Muscle of leg (tissue), 16 donors: ENCODE measurements at places on chromosomes 6 and 20.
A peak's percentile ranks its signal among the peaks of the same experiment; 100 is the strongest.

DNA sequence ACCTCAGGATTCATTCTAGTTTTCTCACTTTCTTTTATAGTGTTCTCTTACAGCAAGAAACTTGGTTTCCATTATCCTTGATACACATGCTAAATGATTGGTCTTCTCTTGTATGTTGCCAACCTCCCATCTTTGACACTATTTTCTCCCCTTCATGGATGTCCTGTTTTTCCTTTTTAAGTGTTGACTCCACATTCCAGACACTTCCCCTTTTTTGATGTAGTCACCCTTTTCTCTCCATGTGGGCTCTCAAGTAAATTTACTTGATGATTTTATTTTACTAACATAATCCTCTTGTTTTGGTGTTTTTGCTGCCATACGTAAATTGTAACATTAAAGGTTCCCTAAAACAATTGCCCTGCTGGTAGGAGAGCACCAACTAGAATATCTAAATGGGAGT is 148.1 kb downstream of the ZFAND3 start:
- DNase-seq: no peak

DNA sequence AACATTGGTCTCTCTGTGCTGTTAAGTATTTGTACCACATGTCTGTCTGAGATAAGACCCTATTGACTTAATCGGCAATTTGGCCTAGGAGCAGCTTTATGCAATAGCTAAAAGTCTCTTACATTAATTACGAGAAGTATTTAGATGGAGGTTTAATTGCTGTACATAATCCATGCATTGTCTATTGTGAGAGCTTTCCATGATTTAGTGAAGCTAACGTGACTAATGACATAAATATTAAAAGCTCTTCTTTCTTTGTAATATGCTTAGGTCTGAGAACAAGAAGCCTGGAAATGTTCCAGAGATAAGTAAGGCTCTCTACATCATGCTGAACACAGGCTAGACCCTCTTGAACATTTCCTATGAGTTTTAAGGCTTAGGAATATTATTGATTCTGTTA is 32.7 kb upstream of the FAM83B start:
- DNase-seq: no peak

DNA sequence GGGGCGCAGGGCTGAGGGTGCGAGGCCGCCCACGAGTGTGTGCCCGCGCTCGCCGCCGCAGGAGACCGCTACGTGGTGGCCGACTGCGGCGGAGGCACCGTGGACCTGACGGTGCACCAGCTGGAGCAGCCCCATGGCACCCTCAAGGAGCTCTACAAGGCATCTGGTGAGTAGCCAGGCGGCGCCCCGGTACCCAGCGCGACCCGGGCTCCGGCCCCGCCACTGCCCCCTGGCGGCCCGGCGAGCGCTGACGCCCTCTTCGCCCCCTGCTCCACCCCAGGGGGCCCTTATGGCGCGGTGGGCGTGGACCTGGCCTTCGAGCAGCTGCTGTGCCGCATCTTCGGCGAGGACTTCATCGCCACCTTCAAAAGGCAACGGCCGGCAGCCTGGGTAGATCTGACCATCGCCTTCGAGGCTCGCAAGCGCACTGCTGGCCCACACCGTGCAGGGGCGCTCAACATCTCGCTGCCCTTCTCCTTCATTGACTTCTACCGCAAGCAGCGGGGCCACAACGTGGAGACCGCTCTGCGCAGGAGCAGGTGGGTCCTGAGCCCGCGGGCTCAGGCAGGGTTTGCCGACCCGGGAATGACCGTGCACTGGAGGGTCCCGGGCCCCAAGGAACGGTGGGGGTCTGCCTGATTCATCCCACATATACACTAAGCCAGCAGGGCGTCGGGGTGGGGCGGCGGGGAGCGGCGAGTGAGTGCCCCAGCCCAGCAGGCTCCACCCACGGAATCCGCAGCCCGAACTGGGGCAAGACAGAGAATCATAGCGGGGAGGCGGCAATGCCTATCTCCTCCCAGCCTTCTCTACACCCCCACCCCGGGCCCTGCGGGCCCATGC is 17.4 kb downstream of the HSPA12B start:
- no peak for DNase-seq

GRCh38 chr20:54431156-54431944 is 44.0 kb upstream of the DOK5 start:
- no peak for DNase-seq

- peak; percentile 48 for DNase-seq
Observed at GRCh38 chr6:123804014-123804786, 535 bp downstream of the NKAIN2 start.

DNA sequence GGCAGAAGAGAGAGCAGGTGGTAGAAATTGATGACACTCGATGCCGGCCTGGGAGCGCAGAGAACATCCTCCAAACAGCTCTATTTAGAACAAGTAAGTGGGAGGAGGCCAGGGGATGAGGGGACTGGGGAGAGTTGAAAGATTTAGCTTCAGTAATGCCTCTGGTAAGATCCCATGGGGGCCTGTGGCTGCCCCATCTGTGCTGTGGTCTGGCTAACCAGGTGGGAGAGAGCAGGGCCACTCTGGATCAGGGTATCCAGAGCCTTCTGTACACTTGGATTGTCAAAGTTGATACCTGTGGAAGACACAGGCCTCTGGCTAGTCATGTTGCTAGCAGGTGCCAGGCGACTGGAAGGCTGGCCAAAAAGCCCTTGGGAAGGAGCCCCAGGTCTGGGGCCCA is 27.6 kb downstream of the NCOA5 start:
- DNase-seq: no peak

DNA sequence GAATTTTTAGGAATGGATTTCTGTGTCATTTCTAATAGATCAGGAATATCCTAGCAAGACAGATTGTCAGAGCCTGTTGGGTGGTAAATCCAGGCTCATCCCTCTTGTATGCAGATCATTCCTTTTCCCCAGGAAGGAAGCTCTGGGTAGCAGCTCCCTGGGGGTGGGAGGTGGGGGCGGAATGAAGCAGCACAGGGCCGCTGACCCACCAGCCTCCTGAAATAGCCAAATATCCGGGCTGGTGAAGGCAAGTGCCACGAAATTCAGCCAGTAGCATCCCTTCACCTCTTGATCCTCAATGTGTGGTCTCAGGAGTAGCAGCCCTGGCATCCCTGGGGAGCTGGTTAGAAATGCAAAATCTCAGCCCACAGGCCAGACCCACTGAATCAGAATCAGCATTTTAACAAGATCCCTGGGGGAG is 256.9 kb downstream of the LRFN2 start:
- DNase-seq: no peak

DNA sequence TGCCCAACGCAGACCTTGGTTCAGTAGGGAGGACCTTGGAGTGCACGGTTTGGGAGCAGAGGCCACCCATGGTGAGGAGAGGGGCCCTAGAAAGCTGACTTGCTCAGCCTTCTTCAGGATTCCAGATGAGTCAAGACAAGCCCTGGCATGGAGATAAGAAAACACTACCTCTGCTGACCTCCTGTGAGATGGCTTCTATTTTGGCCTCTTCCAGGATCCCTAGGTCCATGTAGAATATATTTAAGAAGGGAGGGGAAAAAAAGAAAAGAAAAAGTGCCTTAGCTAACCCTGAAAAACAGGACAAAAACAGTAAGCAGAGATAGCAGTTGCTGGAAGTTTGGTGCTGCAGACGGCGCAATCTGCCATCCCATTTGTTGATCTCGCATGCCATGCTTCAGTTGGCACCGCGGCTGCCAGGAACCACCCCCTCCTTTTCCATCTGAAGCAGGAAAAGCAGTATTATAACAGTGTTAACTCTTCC is 100.0 kb downstream of the ARMC2 start:
- peak; percentile 81 for DNase-seq

- DNase-seq: no peak
Observed at GRCh38 chr6:96645106-96645505, 82.2 kb downstream of the FHL5 start.

- no peak for DNase-seq
Observed at GRCh38 chr20:23407781-23408464, 13.4 kb downstream of the NAPB start.

DNA sequence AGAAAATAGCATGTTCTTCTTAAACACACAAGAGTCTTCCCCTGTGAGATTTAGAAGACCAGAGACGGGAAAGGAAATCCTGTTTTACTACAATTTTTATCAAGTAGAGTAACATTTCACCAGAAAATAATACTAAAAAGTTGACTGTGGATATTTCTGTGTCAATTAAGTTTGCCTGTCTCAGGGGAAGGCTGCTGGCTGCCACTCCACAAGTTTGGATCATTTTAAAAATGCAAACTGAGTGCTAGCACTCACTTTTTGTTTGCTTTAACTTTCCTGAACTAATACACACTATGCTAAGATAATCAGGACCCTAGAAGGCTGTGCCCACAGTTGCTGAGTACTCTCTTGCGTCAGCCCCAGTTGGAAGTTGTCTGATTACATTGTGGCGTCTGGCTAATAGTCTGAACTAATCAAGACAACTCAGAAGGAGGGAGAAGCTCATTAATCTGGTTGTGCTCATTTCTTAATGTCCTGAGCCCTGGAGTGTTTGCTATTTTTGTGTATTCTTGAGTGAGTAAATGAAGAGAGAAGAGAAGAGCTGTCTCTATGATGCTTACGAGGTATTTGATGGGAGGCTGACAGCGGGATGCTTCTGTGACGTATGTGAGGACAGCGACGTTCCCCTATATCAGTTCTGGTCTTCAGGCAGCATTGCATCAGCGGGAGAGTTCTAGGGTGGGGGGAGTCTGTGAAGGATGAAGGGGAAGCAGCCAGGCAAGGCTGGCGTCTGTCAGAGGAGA is 664.2 kb downstream of the QKI start:
- peak; percentile 51 for DNase-seq

- no peak for DNase-seq
Observed at GRCh38 chr20:35885212-35885611, 69.1 kb downstream of the SCAND1 start.

GRCh38 chr6:131683479-131683878 is 17.7 kb downstream of the OR2A4 start:
- DNase-seq: no peak

DNA sequence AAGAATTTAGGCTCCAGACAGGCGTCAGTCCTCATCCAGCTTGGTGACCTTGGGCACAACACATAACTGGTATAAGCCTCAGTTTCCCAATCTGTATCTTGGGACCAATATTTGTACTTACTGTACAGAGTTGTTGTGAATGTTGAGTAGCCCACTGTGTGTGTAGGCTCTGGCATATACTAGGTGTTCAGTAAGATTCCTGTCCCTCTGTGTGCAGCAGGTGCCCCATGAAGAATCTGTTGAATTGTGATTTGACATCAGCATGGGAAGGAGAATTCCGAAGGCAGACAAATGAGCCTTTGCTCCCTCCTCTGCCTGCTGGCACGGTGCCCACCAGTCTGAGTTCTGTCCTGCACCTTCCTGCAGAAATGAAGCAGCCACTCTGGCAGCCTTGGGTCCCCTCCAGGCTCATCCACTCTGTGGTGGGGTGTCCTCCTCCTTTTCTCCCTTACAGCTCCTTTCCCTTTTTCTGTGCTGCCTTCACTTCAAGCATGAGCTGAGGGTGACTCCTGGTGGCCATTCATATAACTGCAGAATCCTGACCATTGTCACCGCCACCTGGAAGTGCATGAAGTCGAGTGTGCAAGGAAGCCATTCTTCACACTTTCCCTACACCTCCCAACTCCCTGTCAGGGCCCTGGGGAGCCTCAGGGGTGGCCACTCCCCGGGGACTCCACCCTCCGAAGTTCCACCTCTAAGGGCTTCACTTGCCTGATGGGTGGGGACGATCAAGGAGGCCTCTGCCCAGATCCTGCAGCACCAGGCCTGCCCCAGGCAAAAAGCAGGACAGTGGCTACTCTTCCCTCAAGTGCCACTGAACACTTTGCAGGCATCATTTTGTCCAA is 48.2 kb downstream of the MRPL14 start:
- peak; percentile 86 for DNase-seq

DNA sequence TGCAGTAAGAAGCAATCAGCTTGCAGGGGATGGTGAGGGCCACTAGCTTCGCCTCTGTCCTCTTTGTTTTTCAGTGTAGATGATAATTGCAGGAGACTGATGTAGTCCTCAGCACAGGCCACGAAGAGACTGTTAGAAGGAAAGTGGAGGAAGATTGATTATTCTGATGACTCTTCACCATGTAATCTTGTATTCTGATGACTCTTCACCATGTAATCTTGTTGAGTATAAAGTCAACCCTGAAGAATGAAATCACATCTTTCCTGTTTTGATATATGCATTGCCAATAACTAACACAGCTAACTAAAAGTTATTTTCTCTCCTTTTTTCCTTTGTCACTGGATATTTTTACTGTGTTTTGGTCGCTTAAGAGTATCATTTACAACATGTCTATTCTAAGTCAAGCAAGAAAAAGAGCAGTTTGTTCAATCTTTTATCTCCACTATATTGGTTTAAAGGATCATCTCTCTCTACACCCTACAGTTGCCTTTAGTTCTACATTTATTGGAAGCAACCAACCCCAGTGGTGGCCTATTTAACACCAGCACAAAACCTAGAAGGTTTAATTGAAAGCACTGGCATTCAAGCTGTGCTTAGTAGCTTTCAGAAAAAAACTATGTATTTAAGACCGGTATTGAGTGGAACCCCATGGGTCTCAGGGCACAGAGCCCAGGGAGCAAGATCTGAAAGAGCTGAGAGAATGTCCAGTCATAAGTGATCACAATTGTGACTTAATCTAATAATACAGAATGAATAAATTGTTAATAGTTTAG is 107.2 kb upstream of the BTBD3 start:
- no peak for DNase-seq

DNA sequence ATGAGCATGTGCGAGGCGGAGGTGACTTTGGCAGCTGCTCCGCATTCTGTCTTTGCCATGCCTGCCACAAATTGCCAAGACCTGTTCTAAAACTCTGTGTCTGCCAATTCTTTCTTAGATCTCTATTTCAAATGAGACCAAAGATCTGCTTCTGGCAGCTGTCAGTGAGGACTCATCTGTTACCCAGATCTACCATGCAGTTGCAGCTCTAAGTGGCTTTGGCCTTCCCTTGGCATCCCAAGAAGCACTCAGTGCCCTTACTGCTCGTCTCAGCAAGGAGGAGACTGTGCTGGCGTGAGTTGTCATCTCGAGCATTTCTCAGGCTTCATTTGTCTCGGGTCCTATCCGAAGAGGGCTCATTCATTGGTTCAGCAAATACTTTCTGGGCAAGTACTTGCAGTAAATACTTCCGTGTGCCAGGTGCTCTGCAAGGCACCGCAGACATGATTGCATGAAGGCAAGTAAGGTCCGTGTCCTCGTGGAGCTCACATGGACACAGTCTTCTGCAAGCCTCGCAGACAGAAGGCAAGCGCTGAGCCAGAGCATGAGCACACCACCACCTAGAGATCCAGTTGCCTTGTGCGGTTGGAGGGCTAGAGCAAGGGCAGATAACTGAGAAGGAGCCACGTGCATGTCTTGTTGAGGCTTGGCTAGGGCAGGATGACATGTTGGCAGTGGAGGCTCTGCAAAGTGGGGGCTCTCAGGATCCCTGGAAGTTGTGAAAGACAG is 19.7 kb upstream of the MROH8 start:
- DNase-seq: no peak

- no peak for DNase-seq
Observed at GRCh38 chr6:56346958-56347357, 99.6 kb upstream of the COL21A1 start.

DNA sequence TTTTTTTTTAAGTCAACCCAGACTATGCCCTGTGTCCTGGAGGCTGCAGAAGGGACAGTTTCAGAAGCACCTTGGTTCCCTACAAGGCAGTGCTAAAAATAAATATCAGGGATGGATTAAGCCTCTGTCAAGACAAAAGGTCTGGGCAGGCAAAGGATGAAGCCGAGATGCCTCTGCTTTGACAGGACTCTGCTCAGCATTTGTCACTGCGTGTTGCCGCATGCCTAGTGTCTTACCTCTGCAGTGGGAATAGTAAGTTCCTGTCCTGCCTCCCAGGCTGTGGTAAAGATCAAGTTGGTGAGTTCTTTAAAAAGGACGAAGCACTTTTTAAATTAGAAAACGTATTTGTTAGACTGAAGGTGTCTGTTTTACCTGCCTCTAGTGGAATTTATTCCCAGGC is 15.1 kb downstream of the AAR2 start:
- DNase-seq: no peak

GRCh38 chr6:31547727-31548543 is 527 bp downstream of the NFKBIL1 start:
- DNase-seq: no peak
